GM12878 (cell line): ENCODE measurements at places on chromosomes 7 and 10. TPM values are rescaled to one million over a fixed set of nuclear protein-coding genes. Genes with fewer than 3 reads are reported as not detected.

- DNase-seq: no peak
These were observed 201.1 kb upstream of the HDAC9 start for GRCh38 chr7:18294411-18294810.

DNA sequence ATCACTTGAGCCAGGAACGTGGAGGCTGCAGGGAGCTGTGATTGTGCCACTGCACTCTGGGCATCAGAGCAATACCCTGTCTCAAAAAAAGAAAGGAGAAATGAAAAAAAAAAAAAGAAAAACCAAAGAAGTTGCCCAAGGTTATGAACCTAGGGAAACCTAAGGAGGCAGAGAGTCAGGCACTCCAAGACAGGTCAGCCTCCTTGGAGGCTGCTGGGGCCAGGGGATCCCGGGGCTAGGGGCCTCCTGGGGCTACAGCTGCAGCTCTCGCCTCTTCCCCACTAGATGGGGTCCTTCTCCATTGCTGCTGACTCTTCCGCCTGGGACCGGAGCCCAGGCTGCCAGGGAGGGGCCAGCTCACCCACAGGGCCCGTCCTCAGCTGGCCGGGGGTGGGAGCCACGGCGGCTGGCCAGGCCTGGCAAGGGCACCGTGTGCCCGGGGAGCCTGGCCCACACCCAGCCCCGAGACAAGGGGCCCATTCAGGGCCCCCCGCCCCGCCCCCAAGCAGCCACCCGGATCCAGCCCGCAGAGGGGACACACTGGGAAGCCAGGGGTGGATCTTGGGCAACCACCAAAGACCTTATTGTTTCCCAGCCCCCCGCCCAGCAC, 1.7 kb upstream of the SPACDR start:
- no peak for DNase-seq

Gene ENKUR
- 0.08 TPM in 1 of 2 replicates, not detected in the other for total RNA-seq

- no peak for DNase-seq
These were observed 182.2 kb upstream of the FZD1 start for GRCh38 chr7:91082038-91082437.

DNA sequence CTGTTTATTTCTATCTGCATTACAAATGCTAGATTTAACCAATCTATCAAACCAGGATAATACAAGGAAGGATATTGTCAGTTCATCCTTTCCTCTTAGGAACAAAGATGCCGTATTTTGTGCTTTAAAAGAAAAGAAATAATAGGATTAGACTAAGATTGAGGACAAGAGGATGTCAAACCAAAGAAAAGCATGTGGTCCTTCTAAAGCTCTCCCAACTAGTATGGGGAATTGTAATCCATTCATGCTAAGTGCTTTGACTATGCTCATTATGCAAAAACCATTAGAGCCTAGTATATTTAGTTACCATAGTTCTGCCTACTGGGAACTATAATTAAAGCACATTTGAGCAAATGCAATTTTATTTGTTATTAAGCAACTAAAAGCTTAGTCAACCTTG, 280.2 kb downstream of the GRM8 start:
- DNase-seq: no peak

Gene DGKI
- 15.9 and 17.7 TPM in 2 replicates for total RNA-seq

DNA sequence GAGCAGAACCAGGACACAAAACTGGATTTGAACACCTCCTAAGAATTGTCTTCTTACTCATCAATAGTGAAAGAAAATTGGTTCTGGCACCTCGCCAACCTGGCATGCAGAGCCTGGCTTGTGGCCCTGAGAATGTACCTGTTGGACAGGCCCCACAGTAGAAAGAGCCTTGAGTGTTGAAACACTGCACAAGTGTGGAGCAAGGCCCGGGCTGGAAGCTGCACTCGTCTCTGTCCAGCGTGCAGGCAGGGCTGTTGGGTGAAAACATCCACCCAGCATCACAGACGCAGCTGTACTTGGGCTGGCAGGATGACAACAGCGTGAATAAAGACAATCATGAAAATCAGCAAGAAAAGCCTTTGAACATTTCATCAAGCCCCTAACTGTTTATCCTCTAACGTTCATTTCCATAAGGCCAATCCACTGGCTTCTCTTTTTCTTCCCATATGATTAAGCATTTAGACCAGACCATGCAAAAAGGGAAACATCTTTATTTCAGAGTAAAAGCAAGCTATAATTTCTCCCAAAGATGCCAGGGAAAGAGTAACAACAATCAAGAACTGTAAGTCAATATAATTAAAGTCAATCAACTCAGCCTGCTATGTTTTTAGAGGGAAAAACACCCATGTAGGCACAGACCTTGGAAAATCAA, 15.6 kb downstream of the CUBN start:
- no peak for DNase-seq

GRCh38 chr10:124928087-124928486, 13.8 kb upstream of the ZRANB1 start:
- DNase-seq: no peak

DNA sequence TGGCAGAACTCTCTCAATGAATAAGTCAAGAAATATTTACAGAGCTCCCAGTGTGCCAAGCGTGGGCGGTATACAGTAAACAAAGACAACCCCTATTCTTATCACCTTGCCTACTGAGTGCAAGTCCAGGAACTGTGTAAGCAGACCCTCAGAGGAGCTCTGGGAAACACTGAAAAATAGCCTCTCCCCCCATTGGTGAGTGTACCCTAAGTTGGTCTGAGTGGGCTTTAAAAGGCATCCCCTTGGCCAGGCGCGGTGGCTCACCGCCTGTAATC, 1.2 kb downstream of the DYDC2 start:
- no peak for DNase-seq

Gene NUTM2E
- total RNA-seq: 0.58 and 0.90 TPM in 2 replicates

Gene TAS2R5
- total RNA-seq: 0.44 and 0.45 TPM in 2 replicates

DNA sequence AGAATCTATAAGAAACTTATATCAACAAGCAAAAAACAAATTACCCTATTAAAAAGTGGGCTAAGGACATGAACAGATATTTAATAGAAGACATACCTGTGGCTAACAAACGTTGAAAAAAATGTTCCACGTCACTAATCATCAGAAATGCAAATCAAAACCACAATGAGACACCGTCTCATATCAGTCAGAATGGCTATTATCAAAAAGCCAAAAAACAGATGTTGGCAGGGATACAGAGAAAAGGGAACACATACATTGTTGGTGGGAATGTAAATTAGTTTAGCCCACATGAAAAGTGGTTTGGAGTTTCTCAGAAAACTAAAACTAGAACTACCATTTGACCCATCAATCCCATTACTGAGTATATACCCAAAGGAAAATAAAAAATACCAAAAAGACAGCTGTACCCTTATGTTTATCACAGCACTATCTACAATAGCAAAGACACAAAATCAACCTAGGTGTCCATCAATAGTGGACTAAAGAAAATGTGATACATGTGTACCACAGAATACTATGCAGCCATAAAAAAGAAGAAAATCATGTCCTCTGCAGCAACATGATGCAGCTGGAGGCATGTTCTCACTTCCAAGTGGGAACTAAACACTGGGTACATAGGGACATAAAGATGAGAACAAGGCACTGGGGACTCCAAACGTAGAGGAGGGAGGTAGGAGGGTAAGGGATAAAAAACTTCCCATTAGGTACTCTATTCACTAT, 83.8 kb upstream of the TMEM168 start:
- peak; percentile 4 for DNase-seq

Gene HMX2
- total RNA-seq: 19.8 and 22.0 TPM in 2 replicates

Gene RBP4
- 1.2 and 2.0 TPM in 2 replicates for total RNA-seq

Gene PRKAR2B
- 0.18 and 0.48 TPM in 2 replicates for total RNA-seq

- DNase-seq: no peak
These were observed 35.3 kb downstream of the SAMD8 start for GRCh38 chr10:75146780-75147179.

GRCh38 chr7:6269527-6269926, 2.9 kb downstream of the CYTH3 start:
- no peak for DNase-seq
